GM13976 (cell line): ENCODE measurements at places on chromosomes 12 and 14.

- DNase-seq = peak; percentile 43
Observed at GRCh38 chr12:4270831-4271716, 2.5 kb upstream of the CCND2 start.

DNA sequence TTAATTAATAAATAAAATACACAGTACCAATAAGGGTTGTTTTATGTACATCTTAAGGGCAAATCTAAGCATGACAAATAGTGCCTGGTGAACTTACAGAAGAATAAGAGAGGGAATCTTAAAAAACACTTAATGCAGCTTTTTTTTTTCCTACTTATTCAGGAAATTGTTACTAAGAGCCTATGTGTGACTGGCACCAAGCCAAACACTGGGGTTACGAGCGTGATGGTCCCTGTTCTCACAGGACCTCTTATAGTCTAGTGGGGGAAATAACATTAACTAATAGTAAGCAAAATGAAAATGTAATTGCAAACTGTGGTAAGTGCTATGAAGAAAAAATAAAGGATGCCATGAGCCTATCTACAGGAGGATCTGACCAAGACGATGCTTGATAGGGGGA is 53.6 kb downstream of the RTN1 start:
- no peak for DNase-seq

DNA sequence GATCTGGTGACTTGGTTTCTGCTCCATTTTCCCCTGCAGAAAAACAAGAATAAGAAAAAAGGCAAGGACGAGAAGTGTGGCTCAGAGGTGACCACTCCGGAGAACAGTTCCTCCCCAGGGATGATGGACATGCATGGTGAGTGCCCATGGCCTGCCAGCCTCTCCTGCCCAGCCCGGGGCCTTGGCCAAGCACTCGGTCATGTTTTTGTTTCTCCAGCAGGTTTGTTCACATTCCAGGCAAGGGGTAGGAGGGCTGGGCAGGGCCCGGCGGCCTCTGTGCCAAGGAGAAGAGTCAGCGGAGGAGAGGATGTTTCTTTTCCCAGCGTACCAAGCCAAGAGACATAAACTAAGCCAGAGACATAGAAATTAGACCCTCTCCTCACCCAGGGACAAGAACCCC is 13.6 kb downstream of the BCL7A start:
- no peak for DNase-seq

DNA sequence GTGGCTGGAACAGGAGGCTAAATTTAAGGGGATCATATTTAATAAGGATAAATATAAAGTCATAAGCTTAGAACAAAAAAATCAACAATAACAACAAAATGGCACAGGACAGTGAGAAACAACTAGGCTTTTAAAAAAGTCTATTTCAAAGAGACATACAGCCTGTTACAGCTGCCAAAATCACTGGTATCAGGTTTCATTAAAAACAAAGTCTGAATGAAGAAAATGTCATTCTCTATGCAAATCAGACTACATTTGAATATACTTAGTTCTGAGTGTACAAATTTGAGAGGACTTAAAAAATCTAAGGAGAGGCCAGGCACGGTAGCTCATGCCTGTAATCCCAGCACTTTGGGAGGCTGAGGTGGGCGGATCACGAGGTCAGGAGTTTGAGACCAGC is 44.0 kb downstream of the TFCP2 start:
- DNase-seq = no peak

- DNase-seq = peak; percentile 85
Observed at GRCh38 chr12:131432532-131433260, 278.2 kb upstream of the SFSWAP start.

GRCh38 chr14:33375786-33376185 is 437.1 kb downstream of the NPAS3 start:
- no peak for DNase-seq

DNA sequence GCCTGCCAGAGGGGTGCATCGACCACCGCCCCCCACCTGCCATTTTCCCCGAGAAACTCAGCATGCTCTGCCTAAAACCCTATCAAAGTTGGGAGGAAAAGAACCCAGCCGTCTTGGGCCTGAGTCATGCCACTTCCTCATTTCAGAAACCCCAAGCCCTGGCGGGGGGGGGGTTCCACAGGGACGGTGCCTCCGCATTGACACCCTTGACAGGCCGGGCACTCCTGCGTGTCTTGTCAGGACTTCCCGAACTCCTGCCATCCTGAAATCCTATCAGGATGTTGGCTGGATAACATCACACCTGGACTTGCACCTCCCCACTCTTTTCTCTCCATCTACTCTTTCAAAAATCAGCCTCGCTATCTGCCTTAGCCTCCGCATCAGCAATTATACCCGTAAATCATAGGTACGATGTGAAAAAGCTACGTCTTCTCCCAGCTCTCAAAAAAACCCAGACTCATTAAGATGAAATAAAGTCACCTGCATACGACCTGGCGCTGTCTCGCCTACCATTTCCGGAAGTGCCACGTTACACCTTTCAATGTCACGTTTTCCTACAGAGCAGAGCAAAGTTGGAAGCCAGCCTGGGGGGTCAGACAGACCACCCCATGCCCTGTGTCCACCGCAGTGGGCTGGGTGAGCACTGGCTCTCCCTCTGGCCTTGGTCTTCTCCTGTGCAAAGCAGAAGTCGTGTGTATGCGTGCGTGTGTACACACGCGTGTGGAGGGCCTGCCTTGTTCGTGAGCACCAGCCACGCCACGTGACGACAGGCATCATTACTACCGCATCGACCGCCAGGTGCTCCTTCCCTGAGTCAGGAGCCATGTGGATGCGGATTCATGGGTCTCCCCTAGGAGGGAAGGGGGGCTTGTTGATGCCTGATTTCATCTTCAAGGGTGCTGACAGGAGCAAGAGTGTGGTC is 96.7 kb downstream of the RFLNA start:
- DNase-seq = peak; percentile 84

DNA sequence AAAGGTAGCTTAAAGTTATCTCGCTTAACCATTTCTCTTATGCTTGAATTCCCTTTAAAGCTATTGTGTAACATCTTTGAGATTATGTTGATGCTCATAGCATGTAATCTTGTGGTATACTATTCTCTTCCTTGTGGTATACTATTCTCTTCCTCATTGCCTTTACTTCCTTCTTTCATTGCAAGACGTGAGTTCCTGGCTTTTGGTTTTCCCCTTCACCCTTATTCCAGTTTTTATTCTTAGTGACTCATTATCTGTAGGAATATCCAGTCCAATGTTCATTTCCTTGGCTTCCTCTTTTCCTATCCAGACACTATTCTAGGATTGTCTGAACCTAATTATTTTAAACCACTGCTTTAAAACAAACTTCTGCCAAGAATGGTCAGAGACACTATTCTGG is 564.0 kb downstream of the CCER1 start:
- DNase-seq = no peak

- peak; percentile 28 for DNase-seq
Observed at GRCh38 chr12:75478116-75478794, 2.3 kb upstream of the GLIPR1 start.

- no peak for DNase-seq
Observed at GRCh38 chr12:90262251-90262650, 553.6 kb upstream of the ATP2B1 start.

DNA sequence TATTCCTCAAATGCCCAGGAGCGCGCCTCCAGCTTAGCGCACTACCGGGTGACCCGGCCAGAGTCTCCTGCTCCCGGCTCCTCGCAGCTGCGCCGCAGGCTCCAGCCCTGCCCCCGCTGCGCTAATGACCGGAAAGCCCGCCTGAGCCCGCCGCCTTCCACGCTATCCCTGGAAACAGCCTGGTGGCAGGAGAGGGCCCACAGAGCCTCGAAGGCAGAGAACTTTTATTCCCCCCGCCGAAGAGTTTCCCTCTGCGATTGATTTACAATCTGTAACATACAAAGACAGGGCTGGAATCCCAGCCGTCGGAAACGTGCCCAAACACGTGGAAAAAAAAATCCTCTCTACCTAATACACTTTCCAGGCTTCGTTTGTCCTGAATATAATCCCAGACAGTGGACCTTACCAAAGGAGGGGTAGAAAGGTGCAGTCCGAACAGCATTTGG is 1.5 kb downstream of the COL2A1 start:
- DNase-seq = peak; percentile 32

DNA sequence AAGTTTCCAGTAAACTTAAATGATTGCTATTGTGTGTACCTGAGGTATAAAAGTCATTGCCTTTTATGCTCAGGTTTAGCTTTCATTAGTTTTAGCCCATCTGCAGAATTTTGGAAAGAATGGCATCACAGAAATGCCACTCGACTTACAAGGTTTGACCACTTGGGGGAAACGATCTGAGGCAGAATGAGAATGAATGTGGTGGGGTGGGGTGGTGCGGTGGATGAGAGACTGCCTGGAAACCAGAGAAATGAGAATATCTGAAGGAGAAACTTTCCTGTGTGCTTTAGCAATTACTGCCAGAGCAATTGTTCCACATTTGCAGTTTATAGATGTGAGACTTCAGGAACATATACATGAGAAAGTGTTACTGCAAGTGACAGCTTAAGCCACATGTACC is 225.4 kb upstream of the PDE3A start:
- no peak for DNase-seq

DNA sequence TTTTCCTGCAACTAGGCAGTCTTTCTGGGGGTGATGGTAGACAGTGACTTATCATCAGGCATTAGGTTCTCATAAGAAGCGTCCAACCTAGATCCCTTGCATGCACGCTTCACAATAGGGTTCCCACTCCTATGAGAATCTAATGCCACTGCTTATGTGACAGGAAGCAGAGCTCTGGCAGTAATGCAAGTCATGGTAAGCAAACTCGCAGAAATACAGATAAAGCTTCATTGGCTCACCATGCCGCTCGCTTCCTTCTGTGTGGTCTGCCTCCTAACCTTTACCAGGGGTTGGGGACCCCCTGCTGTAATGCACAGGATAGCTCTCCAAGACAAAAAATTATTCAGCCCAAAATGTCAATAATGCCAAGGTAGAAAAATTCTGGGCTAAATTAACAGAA is 864.2 kb downstream of the TRHDE start:
- DNase-seq = no peak

DNA sequence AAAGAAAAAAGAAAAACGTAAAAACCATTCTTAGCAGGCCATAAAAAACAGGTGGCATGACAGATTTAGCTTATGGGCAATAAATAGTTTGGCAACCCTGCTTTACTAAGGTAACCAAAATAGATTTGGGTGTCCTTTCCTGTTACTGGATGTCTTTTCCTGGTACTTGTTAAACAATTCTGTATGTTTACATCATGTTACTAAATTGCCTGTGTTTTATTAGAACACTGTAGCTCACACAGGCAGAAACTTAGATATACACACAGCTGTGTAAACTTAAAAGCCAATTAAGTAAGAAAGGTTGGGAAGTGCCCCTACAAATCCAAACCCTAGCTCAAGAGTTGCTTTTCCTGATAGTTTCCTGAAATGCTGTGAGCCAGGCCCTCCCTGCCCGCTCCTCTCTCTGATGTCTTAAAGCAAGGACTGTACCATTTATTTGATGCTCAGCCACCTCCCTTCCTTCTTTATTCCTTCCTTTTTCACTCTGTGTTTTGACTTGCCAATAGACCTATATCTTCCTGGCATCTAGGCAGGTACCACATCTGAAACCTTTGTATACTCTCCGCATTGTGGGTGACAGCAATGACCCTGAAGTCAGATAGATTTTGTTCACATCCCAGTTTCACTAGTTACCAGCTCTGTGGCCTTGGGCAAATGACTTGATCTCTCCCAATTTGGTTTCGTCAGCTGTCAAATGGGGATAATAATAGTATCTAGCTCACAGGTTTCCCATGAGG is 3.7 kb upstream of the CAMKK2 start:
- DNase-seq = no peak

GRCh38 chr12:19994968-19995367 is 373.4 kb upstream of the PDE3A start:
- DNase-seq = no peak

GRCh38 chr12:102960766-102961465 is 3.4 kb downstream of the ASCL1 start:
- no peak for DNase-seq

GRCh38 chr14:100132903-100133510 is 26.4 kb downstream of the DEGS2 start:
- no peak for DNase-seq

DNA sequence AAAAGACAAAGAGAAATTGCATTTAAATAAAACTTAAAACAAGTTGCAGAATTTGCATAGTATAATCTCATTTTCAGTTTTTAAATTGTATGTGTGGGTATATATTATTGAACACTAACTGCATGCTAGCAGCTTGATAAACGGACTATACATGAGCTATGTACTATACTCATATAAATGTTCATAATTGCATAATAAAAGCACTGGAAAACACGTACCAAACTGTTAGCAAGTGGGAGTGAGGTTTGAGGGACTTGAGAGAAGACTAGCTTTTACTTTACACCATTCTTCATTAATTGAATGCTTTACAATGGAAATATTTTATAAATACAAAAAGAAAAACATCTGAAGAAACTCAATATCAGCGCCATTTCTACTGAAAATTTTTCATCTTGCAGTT is 32.2 kb upstream of the MDM1 start:
- DNase-seq = no peak

GRCh38 chr14:96299441-96299840 is 43.4 kb downstream of the BDKRB1 start:
- no peak for DNase-seq
